Stimulated activated CD8-positive, alpha-beta memory T cell treated with anti-CD3 and anti-CD28 coated beads, Interleukin-7, amount 100 ng/mL, for 4 hours (primary cell): ENCODE measurements at places on chromosomes 3 and 15.

DNA sequence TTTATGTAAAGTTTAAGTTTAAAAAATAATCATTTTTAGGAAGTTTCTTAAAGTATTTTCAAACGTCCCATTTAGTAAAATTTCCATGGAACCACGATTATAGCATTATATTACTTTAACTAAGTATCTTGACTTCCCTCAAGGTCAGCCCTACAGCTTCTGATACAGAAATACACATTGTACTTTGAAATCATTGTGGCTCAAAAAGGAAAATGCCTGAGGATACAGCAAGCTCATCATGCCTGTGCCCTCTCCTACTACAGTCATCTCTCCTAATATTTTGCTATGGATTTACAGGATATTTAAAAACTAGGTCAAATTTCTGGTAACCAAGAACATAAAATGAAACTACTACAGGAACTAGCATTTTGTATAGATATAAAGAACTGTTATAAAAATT lies 51.8 kb downstream of the GBE1 start:
- no peak for DNase-seq

GRCh38 chr3:148791920-148792319 lies 35.7 kb upstream of the CPB1 start:
- no peak for DNase-seq

DNA sequence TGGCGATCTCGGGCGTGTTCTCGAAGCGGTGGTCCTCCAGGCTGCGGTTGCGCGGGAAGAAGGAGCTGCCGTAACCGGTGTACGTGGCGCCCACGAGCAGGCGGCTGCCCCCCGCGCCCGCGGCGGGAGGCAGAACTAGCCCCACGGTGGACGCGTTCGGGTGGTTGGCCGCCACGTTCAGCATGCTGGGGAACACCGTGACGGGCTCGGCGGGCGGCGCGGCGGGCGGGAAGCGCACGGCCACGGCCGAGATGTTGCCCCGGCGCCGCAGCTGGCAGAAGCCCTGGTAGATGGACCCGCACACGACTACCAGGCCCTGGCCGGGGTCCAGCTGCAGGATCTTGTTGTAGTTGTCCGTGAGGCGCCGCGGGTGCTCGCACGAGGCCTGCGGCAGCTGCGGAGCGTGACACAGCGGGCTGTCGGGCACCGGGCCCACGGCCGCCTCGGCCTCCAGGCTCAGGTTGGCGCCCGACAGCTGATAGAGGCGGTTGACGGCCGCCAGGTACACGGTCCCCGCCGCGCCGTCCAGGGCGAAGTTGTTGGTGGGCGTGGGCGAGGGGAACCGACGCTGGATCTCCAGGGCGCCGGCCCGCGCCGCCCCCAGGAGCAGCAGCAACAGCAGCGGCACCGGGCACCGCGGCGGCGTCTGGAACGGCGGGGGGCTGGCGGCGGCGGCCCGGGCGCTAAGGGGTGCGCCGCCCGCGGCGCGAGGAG lies 397 bp downstream of the PLXND1 start:
- DNase-seq, result no peak

DNA sequence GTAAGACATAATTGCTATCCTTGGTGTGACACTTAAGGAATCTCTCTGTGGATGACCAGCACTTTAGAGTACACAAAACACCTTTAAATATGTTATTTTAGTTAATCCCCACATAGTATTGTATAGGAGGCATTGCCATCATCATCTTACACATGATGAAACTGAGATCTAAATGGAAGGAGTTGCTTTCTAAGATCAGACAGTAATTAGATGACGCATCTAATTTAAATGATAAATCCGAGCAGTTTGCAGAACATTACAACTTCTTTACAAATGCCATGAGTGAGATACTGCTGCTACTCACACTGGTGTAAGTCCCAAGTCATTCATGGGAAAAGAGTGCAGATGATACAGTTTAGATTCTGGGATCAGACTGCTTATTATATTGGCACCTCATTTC lies 431.9 kb downstream of the MFSD1 start:
- DNase-seq, result no peak

DNA sequence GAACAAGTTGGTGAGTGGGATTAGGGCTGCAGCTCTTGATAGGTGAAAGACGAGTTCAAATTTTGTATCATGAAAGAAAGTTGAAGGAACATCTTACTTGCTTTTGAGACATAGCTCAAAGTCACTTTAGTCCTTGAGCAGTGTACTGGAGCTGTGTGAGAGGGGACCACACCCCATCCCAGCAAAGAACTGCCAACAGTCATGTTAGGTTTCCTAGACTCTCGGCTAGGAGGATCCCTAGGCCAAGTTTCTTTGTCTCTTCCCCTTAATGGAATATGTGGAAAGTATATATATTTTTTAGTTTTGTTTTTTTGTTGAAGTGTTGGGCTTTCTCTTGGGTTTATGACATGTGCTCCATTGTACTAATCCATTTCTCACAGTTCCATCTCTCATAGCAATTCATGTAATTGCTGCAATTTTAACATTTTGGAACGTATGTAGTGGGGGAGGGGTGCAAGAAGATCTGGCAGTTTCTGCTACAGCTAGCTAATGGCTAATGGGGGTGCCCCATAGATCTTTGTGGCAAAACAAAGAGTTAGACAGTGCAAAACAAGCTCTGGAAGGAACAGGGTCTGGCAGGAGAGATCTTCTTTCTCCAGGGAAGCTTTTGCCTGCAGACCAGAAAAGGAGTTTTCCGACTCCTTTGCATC lies 25.1 kb downstream of the TLNRD1 start:
- DNase-seq, result no peak

DNA sequence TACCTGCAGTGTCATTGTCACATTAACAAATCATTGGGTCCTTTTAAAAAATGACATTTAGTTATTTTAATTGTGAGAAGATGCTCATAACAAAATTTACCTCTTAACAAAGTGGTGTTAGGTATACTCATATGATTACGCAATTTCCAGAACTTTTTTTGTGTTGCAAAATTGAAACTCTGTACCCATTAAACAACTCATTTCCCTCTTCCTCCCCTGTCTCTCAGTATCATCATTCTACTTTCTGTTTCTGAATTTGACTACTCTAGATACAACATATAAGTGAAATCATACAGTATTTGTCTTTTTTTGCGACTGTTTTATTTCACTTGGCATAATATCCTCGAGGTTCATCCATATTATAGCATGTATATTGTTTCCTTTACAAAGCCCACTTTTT lies 58.7 kb upstream of the CHST2 start:
- no peak for DNase-seq

- DNase-seq, result no peak
Measured at GRCh38 chr15:22257047-22258008, 177.0 kb downstream of the OR4M2 start.

GRCh38 chr15:31471731-31472430 lies 145.2 kb downstream of the KLF13 start:
- DNase-seq, result no peak

DNA sequence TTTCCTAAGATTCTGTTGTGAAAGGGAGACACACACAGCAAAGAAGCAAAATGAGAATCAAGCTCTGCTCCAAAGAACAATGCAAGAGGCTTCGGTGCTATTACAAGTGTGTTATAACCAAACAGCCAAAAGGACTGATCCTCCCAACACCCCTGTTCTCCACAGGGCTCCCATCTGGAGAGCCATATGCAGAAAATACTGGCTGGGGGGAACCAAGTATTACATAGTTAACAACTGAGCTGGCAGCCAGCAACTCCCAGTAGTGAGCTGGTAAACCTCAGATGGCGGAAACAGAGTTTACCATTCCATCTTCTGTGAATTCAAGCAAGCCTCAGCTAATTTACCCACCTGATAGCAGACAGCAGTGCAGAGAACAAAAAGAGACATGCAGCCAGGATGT lies 156.4 kb downstream of the NTRK3 start:
- DNase-seq, result no peak

DNA sequence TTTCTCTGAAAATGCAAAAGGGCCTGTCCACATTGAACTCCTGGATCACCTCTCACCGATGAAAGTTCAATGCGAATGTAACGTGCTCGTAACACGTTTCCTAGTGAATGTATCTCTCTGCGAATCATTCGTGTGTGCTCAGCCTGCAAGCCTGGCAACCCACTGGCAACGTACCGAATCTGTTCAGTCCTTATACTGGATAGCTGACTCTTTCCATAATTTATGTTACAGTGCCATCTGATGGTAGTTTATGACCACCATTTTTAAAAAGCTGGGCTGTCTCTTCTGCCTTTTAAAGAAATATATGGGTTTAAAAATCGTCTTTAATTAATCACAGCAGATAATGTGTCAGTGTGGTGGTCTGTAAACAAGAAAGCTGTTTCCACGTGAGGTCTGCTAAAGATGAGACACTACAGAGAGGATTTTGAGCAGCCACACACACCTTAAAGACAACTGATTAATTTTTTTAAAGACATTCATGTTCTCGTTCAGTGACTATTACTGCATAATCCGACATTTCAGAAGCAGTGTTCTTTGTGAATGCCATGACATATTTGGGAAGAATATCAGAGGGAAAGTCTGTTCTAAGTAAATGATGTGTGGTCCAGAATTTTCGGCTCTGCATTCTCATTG lies 69.4 kb upstream of the FOXP1 start:
- no peak for DNase-seq

DNA sequence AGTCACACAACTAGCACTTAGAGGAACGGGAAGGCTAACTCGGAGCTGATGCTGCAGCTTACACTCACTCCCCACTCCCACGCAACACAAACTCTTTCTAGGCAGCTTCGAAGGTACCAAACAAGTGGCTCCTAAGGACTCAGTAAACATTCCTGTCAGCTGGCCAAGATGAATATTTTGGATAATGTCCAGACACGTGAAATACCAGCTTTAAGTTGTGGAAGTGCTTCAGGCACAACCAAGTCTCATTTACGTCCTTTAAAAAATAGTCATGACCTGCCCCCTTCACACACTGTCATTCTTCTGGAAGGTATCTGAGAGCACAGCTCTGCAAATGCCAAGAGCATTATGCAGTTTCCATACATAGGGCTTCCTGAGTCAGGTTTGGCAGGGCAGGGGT lies 1005.9 kb upstream of the CFAP20DC start:
- no peak for DNase-seq

DNA sequence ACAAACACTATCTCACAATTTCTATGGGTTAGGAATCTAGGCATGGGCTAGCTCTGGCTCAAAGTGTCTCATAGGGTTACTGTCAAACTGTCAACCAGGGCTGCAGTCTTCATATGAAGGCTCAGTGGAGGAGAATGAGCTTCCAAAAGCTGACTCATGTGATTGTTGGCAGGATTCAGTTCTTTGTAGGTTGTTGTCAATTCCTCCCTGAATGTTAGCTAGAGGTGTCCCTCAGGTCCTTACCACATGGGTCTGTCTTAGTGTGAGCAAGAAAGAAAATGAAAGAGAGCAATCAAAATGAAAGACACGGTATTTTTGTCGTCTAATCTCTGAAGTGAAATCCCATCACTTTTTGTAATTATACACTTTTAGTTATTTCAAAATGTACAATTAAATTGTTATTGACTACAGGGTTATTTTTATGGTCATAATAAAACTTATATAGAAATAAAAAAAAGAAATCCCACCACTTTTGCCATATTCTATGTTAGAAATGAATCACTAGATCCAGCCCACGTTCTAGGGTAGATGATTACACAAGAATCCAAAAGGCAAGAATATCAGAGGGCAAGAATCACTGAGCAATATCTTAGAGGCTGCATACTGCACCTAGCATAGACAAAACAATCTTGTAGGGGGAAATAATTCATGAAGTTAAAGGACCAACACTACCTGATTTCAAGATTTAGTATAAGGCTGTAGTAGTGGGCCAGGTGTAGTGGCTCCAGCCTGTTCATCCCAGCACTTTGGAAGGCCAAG lies 8.4 kb downstream of the ACSBG1 start:
- no peak for DNase-seq

GRCh38 chr3:190886945-190887344 lies 24.5 kb upstream of the GMNC start:
- DNase-seq, result no peak

GRCh38 chr3:129592381-129593131 lies 13.9 kb downstream of the PLXND1 start:
- no peak for DNase-seq

DNA sequence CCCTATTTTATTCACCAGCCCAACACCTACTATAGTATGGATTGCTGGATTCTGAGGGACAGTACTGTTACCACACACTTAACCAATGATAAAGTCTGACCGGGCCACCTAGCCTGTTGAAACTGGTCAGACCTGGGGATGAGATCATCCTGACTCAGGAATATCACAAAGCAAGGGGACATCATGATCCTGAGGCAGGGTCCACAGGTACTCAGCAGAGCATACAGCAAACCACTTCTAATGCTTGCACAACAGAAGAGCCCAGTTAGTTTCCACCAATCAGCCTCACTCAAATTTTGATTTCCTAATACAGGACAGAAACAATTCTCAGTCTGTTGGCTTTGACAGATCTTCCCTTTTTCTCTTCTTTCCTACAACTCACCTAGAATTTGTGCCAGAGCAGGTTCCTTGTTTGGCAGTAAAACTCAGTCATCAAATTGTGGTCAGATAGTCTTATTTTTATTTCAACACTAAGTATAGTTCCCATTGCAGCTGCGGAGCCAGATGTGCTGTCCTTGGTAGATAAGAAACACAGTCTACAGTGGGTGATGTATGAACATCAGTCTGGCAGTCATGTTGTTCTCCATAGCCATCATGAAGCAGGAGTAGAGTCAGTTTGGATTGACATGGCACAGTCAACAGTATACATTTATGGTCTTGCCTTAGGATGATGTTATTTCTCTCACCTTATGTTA lies 90.1 kb upstream of the PRR23C start:
- DNase-seq, result no peak

DNA sequence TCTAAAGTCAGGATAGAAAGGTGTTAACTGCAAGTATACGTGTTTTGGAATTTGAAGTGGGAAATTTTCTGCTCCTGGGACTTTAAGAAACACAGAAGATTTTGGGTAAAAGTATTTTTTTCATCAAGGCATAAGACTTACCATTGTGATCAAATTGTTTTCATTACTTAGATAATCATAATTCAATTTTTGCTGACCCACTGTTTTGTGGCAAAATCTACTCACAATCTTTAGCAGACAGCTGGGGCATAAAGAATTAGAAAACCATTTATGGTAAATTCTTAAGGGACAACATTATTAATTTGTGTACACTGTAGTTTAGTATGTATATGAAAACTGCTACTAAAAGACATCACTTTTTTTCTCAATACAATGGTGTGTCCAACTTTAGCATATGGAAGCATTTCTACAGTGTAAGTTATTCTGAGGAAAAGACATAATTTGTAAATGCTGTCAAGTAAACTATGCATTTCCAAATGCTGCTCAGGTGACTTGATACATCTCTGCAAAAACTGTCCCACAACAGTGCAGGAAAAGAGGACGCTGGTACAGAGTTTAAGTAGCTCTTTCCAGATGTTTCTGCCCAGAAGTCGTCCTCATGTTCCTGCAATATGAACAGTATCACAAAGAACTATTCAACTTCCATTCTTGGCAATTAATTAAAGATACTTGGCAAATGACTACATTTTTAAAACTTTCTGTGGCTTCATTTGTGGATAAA lies 52.3 kb downstream of the THSD4 start:
- DNase-seq, result no peak
